ENCODE measurements at places on chromosomes 5 and 9.

DNA sequence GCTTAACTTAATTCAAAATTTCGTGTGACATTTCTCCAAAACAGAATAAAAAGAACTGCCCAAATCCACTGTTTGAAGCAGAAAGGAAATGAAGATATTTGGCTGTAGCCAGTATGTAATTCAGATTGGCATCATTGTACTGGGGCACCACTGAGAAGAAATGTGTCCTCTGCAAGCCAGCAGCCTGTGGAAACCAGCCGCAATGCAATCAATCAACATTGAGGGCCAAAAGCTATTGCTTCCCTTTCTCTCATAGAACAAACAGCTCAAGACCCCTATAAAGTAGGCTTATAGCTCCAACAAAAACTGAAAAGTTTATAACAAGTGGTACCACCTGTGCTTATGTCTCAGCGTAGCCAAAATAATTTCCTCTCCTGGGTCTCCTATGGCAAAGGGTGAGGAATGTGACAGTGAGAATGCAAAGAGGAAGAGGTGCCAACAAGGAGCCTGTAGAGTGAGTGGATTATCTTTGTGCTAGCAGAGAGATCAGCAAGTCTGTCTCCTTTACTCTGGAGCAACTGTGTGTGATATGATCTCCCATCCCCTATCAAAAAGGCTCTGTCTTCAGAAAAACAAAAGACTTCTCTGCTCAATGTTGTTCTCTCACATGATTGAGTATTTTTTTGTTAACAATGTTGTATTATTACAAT, 1072.3 kb upstream of the DMAC1 start:
- no peak for DNase-seq

DNA sequence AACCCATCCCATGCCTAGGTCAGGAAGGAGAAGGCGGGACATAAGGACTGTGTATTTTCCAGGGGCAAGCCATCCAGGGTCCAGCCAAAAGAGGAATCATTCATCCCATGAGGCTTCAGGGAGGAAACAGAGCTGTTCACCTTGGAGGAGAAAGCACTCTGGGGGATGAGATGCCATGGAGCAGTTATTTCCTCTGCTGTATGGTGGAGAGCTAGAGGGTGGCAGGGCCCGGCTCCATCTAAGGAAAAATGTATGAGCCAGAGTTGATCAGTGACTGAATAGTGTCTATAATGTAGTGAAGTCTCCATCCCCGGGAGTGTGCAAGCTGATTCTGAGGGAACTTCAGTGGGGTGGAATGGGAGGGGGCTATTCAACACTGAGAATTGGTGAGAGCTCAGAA, 8.0 kb downstream of the ENHO start:
- no peak for DNase-seq

DNA sequence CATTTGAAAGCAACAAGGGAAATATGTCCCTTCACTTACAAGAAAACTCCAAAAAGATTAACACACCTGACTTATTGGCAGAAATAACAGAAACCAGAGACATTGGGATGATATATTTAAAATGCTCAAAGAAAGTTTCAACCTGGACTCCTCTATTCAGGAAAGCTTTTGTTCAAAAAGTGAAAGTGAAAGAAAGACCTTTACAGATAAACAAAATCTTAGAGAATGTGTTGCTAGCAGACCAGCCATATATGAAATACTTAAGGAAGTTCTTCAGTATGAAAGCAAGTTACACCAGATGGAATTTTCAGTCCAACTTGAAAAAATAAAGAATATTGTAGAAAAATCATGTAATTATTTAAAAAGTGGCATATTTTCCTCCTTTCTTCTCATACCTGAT, 1075.1 kb downstream of the NR2F1-AS1 start:
- DNase-seq: no peak

- DNase-seq: no peak
Measured at GRCh38 chr5:38551030-38552017, 5.1 kb downstream of the LIFR start.

GRCh38 chr5:75992753-75993152, 90.4 kb upstream of the SV2C start:
- DNase-seq: no peak

DNA sequence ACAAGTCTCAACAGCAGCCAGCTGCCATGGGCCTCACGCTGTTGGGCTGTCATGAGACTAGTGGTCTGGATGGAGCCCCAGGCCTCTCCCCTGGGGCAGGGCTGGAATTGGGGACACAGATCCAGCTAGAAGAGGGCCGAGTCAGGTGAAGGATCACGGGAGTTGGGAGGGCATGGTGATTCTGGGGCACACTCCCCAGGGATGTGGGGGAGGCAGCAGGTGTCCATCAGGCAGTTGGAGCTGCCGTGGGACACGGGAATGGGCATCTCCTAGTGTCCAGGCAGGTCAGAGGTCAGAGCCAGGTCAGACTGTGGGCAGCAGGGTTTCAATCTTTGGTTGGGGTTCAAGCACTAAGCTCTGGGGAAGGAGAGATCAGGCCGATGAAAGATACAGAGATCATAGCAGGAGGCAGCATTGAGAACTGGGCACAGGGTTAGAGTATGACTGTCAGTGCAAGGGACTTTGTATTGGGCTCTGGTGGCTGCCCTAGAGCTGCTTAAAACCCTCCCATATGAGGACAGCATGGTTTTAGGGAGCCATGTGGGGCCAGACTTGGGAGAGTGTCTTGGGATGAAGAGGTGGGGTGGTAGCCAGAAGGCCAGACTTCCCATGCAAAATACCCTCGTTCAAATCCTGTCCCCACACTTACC, 59.2 kb downstream of the ARHGEF37 start:
- DNase-seq: no peak

DNA sequence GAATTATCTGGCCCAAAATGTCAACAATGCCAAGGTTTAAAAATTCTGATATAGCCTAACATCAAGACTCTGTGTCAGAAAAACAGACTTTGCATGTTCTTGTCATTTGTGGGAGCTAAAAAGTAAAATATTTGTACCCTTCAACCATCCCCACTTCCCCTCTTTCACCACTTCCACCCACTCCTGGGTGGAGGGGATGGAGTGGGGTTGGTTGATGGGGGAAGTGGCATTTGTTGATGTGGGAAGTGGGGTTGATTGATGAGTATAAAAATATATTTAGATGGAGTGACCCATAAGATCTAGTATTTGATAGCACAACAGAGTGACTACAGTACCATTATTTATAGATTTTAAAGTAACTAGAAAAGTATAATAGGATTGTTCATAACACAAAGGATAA, 55.0 kb upstream of the C9orf72 start:
- DNase-seq: no peak

- DNase-seq: no peak
Measured at GRCh38 chr9:72695365-72695764, 174.0 kb downstream of the TMC1 start.

DNA sequence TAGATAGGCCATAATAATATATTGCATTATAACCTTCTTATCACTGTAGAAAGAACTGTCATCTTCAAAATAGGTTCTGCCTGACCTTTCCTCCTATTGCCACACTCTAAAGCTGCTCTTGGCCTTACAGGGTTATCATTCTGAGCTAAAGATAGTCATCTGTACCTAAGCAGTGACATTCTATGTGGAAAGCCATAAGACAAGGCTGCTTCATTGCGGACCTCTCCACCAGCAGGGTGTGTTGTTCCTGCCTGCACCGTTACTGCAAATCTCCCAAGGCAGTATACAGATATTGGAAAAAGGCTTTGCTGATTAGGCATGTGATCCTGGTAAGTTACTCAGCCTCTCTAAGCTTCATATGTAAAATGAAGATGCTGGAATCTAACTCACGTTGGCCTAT, 8.1 kb downstream of the ZNF622 start:
- DNase-seq: no peak

Data from CD4-positive, alpha-beta T cell (primary cell).